ENCODE measurements at places on chromosomes 6 and 20.

GRCh38 chr20:63692436-63693082 lies 3.9 kb upstream of the TNFRSF6B start:
- DNase-seq = no peak

DNA sequence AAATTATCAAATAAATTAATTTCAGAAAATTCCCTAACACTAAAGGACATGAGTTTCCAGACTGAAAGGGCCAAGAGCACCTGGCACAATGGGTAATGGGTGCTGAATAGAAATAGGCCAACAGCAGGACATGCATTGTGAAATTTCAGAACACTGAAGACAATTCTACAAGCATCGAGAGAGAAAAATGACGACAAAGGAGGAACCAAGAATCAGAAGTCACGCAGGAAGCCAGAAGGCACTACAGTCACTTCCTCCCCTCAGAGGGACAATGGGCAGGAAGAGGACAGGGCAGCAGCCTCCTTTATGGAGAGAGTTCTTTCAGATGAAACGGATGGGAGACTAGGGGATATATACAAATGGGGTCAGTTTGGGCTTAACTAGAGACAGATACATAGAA lies 29.6 kb downstream of the PCNA start:
- no peak for DNase-seq

- no peak for DNase-seq
These were observed 219.0 kb downstream of the THBS2 start for GRCh38 chr6:169034516-169035167.

GRCh38 chr20:38434301-38434741 lies 807 bp downstream of the SNHG17 start:
- DNase-seq = peak; percentile 46

DNA sequence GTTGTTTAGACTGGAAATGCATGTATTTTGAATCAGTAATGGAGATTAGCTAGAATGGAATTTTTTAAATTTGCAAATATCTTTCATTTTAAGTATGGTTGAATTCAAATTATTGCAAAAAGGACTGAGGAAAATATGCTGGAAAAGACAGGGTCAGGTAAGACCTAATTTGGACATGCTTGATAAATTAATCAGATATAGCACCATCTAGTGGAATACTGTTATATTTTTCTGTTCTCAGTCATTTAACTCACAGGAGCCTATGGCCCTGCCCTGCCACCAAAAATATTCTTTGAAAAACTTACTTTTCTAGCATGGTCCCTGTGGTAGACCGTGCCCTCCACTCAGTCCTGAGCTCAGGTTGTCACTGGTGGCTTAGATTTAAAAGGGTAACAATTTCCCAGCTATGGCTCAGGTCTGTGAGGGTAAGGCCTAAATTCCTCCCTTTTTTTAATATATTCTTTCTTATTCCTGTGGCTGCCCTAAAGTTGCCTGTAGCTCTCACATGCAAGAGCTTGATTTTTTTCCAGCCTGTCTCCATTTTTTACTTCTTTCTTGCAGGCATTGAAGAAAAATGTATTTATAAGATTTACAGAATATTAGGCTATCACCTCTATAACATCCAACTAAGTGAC lies 25.3 kb upstream of the KIAA1586 start:
- peak; percentile 86 for DNase-seq

GRCh38 chr20:10946124-10946880 lies 272.5 kb upstream of the JAG1 start:
- no peak for DNase-seq

DNA sequence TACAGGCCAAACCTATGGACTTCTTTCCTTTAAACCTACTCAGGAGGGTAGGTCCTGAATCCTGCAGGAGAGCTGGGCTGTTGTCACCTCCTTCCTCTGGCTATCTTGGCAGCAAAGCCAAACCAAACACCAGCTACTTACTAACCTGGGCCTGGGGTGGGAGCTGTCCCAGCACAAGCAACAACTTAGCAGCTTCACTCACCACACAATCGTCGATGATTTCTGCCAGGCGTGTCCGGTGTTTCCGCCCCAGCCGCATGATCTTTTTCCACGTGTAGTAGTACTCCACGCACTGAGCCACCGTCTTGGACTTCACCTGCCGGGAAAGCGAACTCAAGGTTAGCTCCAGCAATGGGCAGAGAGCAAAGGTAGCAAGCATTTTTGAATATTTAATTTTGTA lies 25.4 kb upstream of the MRPS10 start:
- no peak for DNase-seq

DNA sequence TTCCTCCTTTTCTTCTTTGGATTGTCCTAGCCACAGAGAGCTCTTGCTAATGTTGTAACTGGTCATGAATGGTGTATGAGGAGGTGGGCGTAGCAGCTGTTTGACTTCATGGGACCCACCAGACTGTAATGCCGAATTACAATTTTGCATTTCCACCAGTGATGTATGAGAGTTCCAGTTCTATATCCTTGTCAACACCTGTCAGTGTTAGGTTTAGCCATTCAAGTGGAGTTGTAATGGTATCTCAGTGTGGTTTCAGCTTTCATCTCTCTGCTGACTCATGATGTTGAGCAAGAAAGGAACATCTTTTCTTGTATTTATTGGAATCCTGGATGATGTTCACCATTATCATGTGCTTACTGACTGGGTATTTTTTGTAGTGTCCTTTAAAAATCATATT lies 5.1 kb downstream of the IGF2R start:
- DNase-seq = peak; percentile 88

DNA sequence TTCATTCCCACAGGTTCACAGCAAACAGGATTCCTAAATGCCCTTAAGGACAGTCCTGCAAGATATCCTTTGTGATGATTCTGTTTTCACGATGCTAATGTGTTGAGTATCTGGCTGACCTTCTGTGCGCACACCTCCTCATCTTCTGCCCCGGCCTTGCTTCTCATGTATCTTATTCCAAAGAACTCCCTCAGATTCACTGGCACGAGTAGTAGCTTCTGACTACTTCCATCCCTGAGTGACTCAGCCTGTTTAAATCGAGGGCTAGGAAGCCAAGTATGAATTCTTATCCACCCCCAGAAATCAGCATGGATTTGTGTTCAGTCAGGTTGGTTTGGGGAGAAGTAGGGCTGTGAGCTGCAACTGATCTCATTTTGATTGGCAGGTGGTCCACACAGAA lies 190.2 kb upstream of the SNX9 start:
- DNase-seq = no peak

DNA sequence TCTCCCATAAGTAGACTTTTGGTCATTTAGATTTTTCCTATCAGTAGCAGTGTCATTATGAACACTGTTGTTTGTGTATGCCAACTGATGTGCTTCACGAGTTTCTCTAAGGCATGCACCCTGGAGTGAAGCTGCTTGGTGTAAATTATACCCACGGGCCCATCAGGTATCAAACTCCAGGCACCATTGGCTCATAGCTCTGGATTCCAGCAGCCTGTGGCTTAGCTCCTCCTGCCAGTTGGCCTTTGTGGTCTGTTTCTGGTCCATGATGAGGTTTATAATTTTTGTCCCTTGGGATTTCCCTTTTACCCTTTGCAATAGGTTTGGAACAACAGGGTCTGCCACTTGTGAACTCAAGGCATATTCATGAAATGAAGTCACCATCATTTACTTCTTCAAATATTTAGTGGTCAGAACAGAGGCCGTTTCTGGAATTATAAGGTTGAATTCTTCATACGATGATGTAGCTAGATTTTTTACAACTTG lies 350.5 kb downstream of the PRL start:
- no peak for DNase-seq

- peak; percentile 78 for DNase-seq
These were observed 4.5 kb upstream of the SERINC1 start for GRCh38 chr6:122476131-122476530.

DNA sequence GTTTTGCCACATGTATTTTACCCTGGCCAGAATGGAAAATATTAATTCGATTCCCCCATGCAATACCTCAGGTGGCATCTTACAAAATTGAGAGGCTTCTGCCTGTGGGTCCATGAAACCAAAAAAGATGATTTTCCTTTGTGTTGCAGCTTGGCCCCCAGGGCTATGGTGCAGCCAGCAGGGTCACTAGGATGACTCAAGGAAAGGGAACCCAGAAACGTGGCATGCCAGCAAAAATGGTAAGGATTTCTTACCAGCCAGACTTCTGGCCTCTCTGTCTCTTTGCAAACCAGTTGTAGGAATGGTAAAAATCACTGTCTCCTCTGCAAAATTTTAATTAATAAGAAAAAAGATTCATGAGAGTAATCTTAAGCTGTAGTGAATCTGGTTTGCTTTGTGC lies 11.6 kb upstream of the TAAR9 start:
- no peak for DNase-seq

DNA sequence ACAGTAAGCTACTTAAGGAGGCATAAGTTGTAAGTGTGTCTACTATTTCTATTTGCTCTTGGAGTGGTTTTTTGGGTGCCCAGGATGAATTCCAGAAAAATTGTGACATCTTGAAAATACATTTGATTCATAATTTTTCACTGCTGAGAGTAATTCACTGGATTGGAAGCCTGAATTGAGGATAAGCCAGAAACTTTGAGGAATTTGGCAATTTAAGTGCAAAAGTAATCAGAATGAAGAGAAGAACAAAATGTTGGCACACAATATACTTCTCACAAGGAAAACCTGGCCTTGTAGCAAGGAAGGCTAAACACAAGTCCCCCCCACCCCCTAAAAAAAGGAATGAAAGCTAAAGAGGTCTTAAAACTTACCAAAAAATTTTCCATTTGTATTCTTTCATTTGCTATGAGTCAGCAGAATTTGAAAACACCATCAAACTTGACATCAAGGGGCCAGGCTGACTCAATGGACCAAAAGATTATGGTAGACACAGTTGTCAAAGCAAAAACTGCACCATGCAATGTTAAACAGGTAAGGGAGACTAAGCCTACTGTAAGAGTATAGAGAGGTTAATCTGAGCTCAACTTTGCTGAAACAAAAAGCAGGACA lies 840.0 kb downstream of the FRK start:
- no peak for DNase-seq

- DNase-seq = peak; percentile 19
These were observed 445.0 kb downstream of the HACE1 start for GRCh38 chr6:104414723-104415122.

DNA sequence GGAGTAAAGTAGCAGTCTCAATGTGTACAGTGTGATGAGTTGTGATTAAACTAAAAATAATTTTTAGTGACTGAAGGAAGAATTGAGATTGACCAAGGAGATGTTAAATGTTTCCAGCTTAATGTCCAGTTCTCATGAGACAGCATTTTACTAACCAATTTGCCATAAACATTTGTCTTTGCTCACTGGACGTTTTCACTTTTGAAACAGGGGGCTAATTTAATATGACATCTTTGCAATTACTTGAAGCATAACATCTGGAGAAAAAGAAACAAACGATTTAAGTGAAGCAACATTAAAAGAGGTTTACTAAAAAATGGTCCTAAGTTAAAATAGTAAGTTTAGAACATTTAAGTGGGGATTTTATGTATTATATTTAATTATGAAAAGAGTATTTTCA lies 443.8 kb downstream of the BCKDHB start:
- DNase-seq = no peak

- peak; percentile 68 for DNase-seq
These were observed at the start of gene PRICKLE4 for GRCh38 chr6:41780551-41781365. Gene PRICKLE4 (plus strand): TSS chr6:41780782. CDS start chr6:41783474, 2,692 bp downstream.

DNA sequence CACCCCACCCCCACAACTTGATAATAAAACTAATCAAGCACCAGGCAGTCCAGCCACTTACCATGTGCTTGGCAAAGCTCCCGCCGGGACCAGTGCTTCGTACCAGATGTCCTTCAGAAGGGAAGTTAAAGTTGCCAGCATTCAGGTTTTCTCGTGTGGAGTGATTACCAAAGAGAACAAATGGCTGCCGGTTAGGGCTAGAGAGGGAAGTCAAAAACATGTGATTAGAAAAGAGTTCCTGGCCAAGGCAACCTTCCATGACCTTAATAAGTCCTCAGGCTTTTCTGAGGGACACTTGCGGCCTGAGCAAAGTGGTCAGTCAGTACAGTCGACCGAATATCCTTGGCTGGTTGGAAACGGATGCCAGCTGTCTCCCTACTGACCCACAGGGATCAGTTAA lies 67.0 kb downstream of the DNAAF9 start:
- DNase-seq = peak; percentile 33

- DNase-seq = peak; percentile 75
These were observed 862 bp downstream of the UCKL1 start for GRCh38 chr20:63955281-63955826.

- no peak for DNase-seq
These were observed 261.1 kb upstream of the CITED2 start for GRCh38 chr6:139635401-139636130.

DNA sequence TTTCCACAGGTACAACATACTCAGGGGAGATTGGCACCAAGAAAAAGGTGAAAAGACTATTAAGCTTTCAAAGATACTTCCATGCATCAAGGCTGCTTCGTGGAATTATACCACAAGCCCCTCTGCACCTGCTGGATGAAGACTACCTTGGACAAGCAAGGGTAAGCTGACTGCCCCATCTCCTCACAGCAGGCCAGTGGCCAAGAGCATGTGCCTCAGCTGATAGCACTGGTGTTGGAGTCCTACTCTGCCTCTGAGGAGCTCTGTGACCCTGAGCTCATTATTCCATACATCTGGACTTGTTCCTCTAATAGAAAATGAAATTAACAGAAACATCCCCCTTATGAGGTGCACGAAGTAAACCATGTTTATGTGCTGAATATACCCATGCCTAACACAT lies 102.8 kb downstream of the MTFR2 start:
- DNase-seq = no peak

GRCh38 chr20:1949347-1950100 lies 44.3 kb downstream of the PDYN start:
- no peak for DNase-seq

DNA sequence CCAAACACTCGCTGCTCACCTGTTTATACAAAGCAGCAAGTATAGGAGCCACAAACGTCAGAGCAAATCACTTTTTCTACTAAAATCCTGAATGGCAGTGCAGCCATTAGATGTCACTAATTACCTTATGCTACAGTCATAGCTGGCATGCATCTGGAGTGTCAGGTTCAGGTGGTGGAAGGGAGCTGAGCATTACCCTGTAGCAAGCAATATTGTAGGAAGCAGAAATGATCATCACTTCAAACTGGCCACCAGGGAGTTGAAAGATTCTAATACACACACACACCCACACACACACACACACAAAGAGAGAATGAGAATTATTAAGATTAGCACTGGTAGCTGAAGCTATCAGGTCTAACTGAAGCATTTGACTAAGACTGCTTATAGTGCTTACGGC lies 75.8 kb downstream of the EFHC1 start:
- no peak for DNase-seq

GRCh38 chr6:127727260-127727953 lies 150.4 kb downstream of the C6orf58 start:
- no peak for DNase-seq

DNA sequence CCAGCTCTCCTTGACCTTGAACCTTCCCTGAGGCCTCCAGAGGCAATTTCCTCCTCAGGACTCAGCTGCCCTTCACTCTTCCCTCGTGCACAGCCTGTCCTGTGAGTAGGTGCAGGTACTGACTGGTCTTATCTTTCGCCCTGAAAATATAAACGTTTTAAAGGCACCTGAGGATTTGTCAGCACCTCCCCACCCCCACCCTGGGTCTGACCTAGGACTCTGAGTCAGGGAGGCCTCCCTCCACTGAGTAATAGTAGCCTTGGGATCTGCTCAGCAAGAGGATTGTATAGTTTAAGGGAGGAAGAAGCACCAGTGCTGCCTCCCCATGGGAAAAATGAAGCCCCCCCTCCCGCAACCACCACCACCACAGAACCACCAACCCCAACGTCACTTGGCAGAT lies 54.6 kb downstream of the PPARD start:
- no peak for DNase-seq
